ENCODE measurements at places on chromosomes 3 and 15.

DNA sequence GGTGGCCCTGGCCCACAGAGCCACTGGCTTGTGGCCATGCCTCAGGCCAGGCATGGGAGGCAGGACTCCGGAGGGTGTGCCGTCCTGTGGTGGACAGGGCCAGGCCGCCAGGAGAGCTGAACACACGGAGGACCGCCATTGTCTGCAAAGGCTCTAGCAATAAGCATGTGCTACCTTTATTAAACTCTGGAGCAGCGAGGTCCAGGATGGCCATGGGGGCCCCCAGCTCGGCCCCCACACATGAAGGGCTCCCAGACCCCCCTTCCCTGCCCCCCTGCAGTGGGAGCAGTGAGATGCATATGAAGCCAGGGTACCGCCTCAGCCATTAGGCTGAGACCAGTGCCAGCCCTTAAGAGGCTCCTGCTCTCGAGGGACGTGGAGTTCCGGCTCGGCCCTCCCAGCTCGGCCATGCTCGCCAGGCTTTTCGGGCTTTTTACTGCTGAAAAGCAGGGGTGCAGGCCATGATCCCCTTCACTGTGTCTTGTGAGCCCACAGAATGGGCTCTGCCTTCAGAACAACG lies 2.7 kb downstream of the AMIGO3 start:
- DNase-seq = no peak

- DNase-seq = peak; percentile 2
These were observed 59.1 kb downstream of the TRPM7 start for GRCh38 chr15:50627351-50628055.

GRCh38 chr3:32367442-32367841 lies 24.2 kb upstream of the CMTM7 start:
- no peak for DNase-seq

GRCh38 chr3:131550562-131551465 lies 48.0 kb upstream of the MRPL3 start:
- DNase-seq = no peak

DNA sequence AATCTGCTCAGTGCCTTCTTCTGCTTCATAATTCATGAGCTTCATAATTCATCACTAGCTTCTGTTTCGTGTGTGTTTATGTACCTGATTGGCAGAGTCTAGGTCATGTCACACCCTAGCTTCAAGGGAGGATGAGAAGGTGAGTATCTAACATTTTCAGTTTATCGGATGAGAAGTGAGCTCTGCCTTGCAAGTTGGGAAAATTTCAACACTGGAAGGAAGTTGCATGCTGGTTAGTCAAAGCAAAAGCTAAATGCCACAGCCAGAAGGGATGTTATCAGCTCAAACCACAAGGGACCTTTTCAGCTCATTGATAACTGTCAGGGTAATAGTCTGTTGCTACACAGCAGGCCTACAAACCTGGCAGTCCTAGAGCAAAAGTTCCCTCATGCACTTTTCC lies 7.3 kb upstream of the TNFSF10 start:
- DNase-seq = no peak

All from epithelial cell of esophagus (primary cell).